ENCODE measurements at places on chromosomes 5 and 9. TPM values are rescaled to one million over a fixed set of nuclear protein-coding genes. Genes with fewer than 3 reads are reported as not detected.
A peak's percentile ranks its signal among the peaks of the same experiment; 100 is the strongest.

GRCh38 chr9:96859461-96860198 lies 5.3 kb upstream of the ZNF782 start:
- peak; percentile 87 for DNase-seq

The PCDHGC4 gene
- 0.83 TPM for total RNA-seq

DNA sequence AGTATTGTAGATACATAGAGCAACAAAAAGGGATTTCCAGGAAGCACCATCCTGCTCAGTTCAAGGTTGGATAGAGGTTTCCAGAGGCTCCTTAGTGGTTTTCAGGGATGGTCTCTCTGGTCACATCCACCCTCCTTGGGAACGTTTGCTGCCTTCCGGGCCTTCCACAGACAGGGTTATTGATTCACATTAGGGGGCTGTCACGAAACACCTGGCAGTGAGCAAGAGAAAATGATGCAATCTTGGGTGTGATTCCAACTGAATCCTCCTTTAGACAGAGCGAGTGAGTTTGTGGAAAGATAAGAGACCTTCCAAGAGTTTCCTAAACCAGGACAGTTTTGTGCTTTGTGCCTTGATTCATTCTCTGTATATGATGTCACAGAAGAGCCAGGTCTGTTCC lies 43.8 kb upstream of the CTSL start:
- no peak for DNase-seq

The TMC1 gene
- total RNA-seq = 0.41 TPM

GRCh38 chr5:76850543-76851145 lies 830 bp downstream of the S100Z start:
- DNase-seq = no peak

GRCh38 chr5:109533751-109534272 lies 124.0 kb upstream of the PJA2 start:
- DNase-seq = peak; percentile 18

GRCh38 chr5:96093340-96093739 lies 131.7 kb upstream of the ELL2 start:
- DNase-seq = no peak

The ADCY2 gene
- total RNA-seq = not detected

GRCh38 chr5:133506181-133506580 lies 106.2 kb downstream of the FSTL4 start:
- DNase-seq = no peak

The RHOBTB3 gene
- 114 TPM for total RNA-seq

The DOK3 gene
- 1.2 TPM for total RNA-seq

- DNase-seq = peak; percentile 76
These were observed at the start of gene RAI14 for GRCh38 chr5:34656001-34656699. RAI14 (plus strand) TSS chr5:34656328; CDS start chr5:34686920, 30,592 bp downstream.

- peak; percentile 90 for DNase-seq
These were observed at the start of gene PTGES for GRCh38 chr9:129752900-129753729. PTGES (minus strand) TSS chr9:129753042; CDS start chr9:129753012, 30 bp downstream.

- no peak for DNase-seq
These were observed 160.5 kb upstream of the MSX2 start for GRCh38 chr5:174563899-174564298.

DNA sequence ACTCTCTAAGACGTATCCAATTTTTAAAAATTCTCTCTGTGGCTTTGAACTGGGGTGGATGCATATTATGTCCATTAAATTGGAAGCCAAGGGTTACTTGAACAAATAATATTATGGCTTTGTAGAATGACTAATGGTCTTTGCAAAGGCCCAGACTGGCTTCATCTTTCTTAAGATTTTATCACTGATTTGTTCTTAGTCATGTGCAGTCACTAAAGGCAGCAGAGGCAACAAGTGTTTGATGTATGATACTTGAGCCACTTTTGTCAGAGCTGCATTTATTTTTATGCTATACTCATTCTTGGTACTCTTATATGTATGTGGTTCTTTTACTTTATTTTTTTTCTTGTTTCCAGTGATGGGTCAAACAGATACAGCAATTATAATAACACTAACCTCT lies 152.2 kb downstream of the NR2F1-AS1 start:
- peak; percentile 82 for DNase-seq

The ANKRD31 gene
- 0.02 TPM for total RNA-seq

The ABLIM3 gene
- total RNA-seq = 28.2 TPM

- DNase-seq = no peak
These were observed 97.1 kb downstream of the SLC44A1 start for GRCh38 chr9:105341434-105342146.

DNA sequence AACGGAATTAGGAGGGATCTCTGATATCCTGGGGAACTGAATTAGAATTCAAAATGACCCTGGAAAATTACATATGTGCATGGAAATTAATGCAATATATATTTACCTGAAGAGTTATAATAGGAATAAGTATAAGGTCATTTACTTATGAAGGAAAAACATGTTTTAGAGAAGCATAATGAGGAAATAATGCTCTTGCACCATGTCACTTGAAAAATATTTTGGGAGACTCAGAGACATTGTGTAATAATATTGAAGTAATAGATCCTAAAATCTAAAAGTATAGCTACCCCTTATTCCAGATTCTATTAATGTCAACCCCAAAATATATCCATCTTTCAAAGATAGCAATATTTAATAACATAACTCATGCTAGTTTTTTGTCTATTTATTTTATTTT lies 28.4 kb downstream of the SPZ1 start:
- DNase-seq = no peak

DNA sequence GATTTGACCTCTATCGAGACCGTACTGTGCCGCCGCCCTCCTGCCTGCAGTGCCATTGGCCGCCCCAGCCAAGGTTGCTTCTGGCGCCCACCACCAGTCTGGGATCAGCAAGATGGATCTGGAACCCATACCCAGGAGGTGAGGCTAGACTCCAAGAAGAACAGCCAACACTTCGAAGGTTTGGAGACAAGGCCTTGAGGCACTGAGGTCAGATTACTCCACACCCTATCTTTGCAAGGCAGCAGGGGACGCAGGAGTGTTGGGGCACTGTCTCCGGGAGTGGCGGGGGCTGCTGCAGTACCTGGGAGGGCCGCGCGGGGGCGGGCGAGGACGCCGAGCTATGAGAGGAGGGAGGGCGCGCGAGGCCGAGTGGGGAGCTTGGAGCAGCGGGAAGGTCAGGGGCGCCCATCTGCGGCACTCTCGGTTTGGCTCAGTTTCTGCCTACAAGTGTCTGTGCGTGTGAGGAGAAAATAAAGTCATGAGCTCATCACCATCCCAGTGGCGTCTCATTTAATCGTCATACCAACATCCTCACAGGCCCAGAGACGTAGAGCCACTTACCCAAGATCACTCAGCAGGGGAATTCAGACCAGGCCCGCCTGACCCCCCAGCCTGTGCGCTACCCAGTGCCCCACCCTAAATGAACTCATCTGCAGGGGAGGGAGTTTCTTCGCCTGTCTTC lies 20.5 kb upstream of the PSD2 start:
- peak; percentile 39 for DNase-seq

The RPL7A gene
- total RNA-seq = 2,048 TPM
